ENCODE measurements at places on chromosomes 13 and 19. TPM values are rescaled to one million over a fixed set of nuclear protein-coding genes. Genes with fewer than 3 reads are reported as not detected.

The CAPN12 gene
- 58.5 TPM for total RNA-seq

The ZSCAN18 gene
- not detected for total RNA-seq

GRCh38 chr13:36207672-36208071, 6.7 kb downstream of the SOHLH2 start:
- H3K4me3 ChIP-seq = no peak overlapping the region
- H3K36me3 ChIP-seq = no peaks in the 10 kb centered on the region
- no peak overlapping the region for H3K27ac ChIP-seq

The CEACAM3 gene
- total RNA-seq = not detected

The NANOS3 gene
- total RNA-seq = 0.33 TPM

- no peak for DNase-seq
- no peaks in the 10 kb centered on the region for H3K27me3 ChIP-seq
- H3K36me3 ChIP-seq = no peaks in the 10 kb centered on the region
These were observed 33.6 kb downstream of the ADPRHL1 start for GRCh38 chr13:113419531-113420193.

DNA sequence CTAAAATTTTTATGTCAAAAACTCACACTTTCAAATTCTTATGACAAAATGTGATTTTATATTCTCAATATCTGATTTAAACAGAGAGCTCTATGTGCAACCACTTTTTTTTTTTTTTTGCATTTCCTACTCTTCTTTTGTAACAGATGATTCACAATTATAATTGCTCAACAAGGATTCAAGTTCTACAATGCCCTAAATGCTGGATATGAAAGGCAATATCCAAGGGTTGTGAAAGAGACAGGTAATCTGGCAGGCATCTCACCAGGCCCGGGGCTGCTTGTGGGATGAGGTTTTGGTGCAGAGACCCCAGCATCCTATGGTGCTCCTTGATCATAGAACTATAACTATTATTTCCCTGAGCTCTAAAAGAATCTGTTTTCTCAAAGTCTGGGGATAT, 363.6 kb upstream of the NBEA start:
- H3K4me1 ChIP-seq = no peaks in the 10 kb centered on the region
- no peak overlapping the region for H3K27ac ChIP-seq
- H3K4me3 ChIP-seq = no peak overlapping the region
- H3K27me3 ChIP-seq = no peaks in the 10 kb centered on the region
- DNase-seq = no peak

- no peak overlapping the region for H3K4me3 ChIP-seq
- no peaks in the 10 kb centered on the region for H3K27me3 ChIP-seq
- no peaks in the 10 kb centered on the region for H3K4me1 ChIP-seq
- H3K36me3 ChIP-seq = no peaks in the 10 kb centered on the region
- no peak for DNase-seq
These were observed 13.4 kb upstream of the MTRF1 start for GRCh38 chr13:41276824-41277223.

Data from Panc1 (cell line).